ENCODE measurements at places on chromosomes 16 and 17.

DNA sequence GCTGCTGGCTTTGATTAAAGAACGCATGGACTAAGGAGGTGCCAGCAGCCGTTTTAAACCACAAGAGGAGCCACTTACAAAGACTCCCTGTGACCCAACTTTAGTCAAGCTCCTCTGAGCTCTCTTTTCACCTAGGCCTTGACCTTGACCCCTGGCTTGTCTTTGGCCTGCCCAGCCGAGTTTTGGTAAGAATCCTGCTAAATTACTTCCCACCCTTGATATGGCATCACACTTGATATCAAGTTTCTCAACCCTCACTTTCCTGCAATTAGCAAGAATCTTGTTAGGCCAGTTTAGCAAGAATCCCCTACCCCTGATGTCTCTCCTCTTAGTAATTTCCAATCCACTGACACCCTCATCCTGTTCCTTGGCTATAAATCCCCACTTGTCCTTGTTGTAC is 232.8 kb upstream of the SALL1 start:
- DNase-seq, result no peak

GRCh38 chr17:74798239-74798707 is 22.1 kb upstream of the NAT9 start:
- no peak for DNase-seq

- DNase-seq, result no peak
Observed at GRCh38 chr17:59121901-59122480, 15.3 kb upstream of the TRIM37 start.

GRCh38 chr17:1449412-1449967 is 6.5 kb downstream of the CRK start:
- no peak for DNase-seq

DNA sequence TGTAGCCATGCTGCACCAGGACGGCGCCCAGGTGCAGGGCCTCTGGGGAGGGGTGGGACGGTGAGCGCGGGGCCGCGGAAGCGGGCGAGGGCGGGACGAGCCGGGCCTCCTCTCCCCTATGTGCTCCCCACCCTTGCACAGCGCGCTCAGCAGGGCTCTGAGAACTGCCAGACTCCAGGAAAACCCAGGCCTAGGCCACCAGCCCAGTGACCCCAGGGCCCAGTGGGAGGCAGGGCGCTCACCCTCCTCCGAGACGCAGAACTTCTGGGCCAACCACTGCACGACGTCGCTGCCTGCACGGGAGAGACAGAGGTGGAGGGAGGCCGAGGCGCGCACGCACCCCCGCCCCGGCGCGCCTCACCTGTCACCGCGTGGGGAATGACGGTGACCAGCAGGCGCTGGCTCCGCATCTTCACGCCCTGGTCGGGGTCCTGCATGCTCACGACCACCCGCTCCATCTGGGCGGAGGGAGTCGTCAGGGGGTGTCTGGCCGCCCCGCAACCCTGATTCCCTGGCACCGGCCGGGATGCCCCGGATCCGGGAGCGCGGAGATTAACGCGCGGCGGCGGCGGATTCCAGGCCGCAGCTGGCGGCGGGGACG is 603 bp downstream of the RGS11 start:
- no peak for DNase-seq

DNA sequence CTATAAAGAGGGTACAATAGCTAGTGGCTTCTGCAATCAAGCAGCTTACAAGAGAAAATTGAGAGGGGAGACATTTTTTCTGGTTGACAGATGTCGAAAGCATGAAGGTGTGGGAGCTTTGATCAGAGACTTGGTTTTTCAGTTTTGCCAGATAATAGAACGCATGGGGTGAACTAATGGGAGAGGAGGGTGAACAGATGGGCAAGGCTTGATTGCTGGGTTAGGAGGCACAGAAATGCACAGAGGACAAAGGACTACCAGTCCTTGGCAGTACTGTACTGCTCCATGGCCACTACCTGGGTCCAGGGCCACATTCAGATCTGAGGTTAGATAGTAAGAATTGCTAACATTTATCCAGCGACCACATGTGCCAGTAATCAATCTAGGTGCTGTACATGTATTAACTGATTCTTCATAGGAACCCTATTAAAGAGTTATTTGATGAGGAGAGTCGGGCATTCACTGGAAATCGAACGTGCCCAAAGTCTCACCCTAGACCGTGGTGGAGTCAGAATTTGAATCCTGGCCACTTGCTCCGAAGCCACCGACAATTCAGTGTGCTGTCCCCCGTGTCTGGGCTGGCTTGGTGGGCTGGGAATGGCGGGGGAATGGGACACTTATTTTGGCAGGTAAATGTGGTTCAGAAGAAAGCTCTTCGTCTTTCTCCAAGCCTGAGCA is 873 bp upstream of the KSR1 start:
- no peak for DNase-seq

GRCh38 chr17:82198092-82198491 is 14.6 kb downstream of the CCDC57 start:
- no peak for DNase-seq

DNA sequence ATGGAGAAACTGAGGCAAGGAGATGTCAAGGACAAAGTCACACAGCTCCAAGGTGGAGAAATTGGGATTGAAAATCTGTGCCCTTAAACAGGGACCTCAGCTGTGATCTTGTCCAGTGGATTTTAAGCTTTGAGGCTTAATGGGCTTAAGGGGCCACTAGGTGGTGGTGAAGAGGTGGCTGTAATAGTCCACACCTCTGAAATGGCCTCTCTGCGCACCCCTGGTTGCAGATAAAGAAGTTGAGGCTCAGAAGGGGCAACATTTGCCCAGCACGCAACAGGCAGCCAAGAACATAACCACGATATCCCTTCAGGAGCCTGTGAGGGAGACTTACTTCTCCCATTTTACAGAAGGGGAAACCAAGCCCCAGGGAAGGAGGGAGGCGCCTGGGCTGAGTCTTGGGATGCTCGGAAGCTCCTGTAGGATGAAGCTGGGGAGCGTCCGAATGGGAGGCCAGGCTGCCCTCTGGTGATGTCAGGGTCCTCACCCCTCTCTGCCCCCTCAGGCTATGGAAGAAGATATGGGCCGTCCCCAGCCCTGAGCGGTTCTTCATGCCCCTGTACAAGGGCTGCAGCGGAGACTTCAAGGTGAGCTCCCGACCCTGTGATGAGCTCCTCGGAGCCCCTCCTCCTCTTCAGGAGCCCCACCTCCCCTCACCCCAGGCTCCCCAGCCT is 43.7 kb downstream of the IL21R start:
- DNase-seq, result no peak

GRCh38 chr17:78130437-78131101 is at the start of gene TMC8:
TMC8 (plus strand) TSS chr17:78130771; CDS start chr17:78131589, 818 bp downstream.
- DNase-seq, result no peak

DNA sequence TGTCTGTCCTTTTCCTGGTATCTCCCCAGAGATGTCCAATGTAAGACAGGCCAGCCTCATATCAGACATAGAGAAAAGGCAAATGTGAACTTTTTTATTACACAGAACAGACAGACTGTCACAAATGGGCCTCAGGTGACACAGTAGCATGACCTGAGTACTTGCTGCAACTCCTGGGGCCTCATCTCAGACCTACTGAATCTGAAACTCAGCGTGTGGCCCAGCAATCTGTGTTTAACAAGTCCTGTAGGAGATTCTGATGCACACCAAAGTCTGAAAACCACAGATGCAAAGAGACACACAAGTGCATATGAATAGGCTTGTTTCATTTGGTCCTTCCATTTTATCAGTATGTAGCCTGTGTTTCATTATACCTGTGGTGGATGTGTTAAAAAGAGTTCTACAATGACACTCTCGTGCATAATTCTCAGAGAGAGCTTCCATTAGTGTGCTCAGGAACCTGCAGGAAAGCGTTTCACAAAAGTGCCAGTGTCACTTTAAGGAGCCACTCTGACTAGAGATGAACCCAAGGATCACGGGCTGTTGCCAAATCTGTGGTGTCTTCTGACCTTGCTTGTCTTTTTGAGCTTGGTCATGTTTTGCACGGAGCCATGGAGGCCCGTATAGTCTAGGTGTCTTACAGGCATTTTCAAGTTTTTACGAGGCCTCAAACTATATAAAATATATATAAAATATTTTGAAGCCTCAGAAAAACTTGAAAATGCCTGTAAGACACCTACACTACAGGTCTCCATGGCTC is 33.8 kb upstream of the NF1 start:
- DNase-seq, result no peak

GRCh38 chr16:70476272-70477020 is 22.1 kb downstream of the FCSK start:
- peak; percentile 69 for DNase-seq

DNA sequence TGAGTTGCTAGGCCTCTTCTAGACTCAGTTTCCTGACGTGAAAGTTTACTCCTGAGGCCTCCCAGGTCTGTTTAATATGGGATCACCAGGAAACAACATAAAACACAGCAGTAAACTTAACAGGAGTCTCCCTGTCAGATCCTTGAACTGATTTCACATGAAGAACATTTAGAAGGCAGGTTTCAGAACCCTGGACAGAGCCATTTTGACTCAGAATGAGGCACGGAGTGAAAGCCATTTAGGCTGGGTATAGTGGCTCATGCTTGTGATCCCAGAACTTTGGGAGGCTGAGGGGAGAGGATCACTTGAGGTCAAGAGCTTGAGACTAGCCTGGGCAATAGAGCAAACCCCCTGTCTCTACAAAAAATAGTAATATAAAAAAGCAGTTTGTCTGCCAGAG is 289.1 kb downstream of the CA10 start:
- peak; percentile 19 for DNase-seq

GRCh38 chr16:68732042-68732680 is 4.9 kb upstream of the CDH1 start:
- peak; percentile 16 for DNase-seq

GRCh38 chr17:48074322-48075081 is 26.3 kb downstream of the NFE2L1 start:
- peak; percentile 88 for DNase-seq

- peak; percentile 65 for DNase-seq
Observed at GRCh38 chr16:53053967-53054669, 673 bp upstream of the CHD9 start.

DNA sequence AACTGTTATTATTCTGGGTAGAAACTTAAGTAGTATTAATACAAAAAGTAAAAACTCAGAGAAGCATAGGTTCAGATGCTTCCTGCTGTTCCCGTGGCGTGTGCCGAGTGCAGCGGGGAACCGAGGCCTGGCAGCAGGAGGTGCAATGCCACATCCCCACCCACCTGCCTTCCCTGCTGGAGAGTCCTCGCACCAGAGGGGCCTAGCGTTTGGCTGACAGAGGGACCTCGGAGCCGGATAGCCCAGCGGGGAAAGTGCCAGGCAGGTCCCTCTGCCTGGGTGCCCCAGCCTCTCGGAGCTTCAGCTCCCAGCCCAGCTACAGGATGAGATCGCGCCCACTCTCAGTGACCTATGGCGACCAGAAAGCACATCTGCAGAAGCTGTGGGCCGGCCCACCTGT is 169.6 kb upstream of the GSE1 start:
- no peak for DNase-seq

GRCh38 chr17:73126716-73127473 is 34.4 kb upstream of the SLC39A11 start:
- DNase-seq, result no peak

GRCh38 chr17:64313534-64313933 is 50.5 kb upstream of the TEX2 start:
- DNase-seq, result no peak

DNA sequence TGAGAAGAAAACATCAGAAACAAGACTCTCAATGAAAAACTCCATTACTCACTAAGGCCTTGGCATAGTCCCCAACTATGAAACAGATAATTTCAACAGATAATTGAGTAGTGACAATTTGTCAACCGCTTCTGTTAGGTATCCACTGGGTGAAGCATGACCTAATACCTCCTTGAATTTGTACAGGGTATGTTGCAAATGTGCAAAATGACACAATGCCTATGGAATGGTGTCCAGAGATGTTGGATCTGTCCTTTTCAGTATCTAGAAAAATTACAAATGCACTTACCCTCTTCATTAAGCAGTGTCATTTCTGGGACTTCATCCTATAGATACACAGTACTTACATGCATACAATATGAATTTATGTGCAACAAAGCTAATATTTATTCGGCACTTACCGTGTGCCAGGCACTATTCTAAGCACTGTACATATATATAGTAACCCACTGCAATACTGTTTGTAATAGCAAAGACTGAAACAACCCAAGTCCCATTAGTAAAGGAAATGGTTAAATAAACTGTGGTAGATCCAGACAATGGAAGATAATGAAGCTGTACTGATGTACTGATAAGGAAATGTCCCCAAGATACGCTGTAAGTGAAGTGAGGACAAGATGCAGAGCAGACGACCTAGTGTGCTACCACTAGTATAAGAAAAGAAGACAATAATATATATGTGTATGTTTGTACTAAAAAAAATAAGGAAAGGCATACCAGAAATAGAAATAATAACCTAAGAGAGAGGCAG is 21.4 kb upstream of the SLC6A4 start:
- DNase-seq, result peak; percentile 34

- no peak for DNase-seq
Observed at GRCh38 chr17:47717261-47717697, 15.8 kb upstream of the TBX21 start.

DNA sequence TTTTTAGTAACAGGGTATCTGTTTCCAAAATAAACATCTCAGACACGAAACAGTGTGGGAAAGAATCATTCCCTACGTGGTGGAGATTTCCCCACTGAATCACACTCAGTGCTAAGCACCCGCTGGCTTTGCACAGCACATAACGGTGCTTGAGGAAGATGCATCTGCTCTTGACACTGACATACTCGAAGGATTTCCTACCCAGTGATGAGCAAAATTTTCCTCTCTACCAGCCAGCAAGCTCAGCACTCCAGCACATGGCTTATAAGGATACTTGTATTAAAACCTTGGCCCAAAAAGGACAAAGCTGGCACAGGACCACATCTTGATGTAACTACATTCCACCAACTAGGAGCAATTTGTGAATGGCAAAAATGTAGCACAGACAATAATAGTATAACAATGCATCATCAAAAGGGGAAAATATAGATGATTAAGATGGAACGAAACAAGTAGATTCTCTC is 59.0 kb downstream of the ANKFY1 start:
- DNase-seq, result peak; percentile 92

GRCh38 chr17:51803161-51803560 is 355.4 kb downstream of the CA10 start:
- DNase-seq, result no peak

GRCh38 chr16:11217651-11218603 is 38.1 kb downstream of the SOCS1 start:
- DNase-seq, result no peak

GRCh38 chr17:81957691-81958432 is 3.1 kb downstream of the NOTUM start:
- DNase-seq, result no peak

- DNase-seq, result no peak
Observed at GRCh38 chr16:2019518-2019920, at the start of gene NPW. NPW (plus strand) TSS chr16:2019785.

GRCh38 chr16:66936462-66936861 is 1.1 kb downstream of the CES2 start:
- DNase-seq, result no peak

- no peak for DNase-seq
Observed at GRCh38 chr17:46848534-46848933, 2.8 kb upstream of the WNT9B start.

DNA sequence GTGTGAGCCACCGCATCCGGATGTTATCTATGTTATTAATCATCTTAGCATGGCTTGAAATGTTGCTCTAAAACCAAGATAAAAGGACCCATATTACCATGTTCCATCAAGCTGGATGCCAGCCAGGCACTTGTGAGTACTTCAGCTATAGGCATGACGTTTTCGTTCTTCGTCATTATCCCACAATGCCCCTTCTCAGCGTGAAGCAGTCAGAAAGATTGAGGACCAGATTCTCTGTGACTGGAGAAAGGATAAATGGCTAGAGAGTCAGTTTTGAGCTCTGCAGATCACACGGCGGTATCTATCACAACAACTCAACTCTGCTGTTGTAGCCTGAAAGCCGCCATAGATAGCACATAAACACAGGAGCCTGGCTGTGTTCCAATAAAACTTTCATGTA is 29.8 kb upstream of the LCMT1 start:
- DNase-seq, result no peak

GRCh38 chr16:3188675-3188924 is 596 bp downstream of the OR1F1 start:
- no peak for DNase-seq

All from cardiac fibroblast (primary cell).